ENCODE measurements at places on chromosomes 12 and 14.

GRCh38 chr12:68229956-68230355 lies 4.3 kb upstream of the IL26 start:
- no peak overlapping the region for H3K27ac ChIP-seq
- peaks cover 6% of the 10 kb centered on the region for H3K4me1 ChIP-seq
- no peaks in the 10 kb centered on the region for H3K36me3 ChIP-seq
- no peak for DNase-seq

DNA sequence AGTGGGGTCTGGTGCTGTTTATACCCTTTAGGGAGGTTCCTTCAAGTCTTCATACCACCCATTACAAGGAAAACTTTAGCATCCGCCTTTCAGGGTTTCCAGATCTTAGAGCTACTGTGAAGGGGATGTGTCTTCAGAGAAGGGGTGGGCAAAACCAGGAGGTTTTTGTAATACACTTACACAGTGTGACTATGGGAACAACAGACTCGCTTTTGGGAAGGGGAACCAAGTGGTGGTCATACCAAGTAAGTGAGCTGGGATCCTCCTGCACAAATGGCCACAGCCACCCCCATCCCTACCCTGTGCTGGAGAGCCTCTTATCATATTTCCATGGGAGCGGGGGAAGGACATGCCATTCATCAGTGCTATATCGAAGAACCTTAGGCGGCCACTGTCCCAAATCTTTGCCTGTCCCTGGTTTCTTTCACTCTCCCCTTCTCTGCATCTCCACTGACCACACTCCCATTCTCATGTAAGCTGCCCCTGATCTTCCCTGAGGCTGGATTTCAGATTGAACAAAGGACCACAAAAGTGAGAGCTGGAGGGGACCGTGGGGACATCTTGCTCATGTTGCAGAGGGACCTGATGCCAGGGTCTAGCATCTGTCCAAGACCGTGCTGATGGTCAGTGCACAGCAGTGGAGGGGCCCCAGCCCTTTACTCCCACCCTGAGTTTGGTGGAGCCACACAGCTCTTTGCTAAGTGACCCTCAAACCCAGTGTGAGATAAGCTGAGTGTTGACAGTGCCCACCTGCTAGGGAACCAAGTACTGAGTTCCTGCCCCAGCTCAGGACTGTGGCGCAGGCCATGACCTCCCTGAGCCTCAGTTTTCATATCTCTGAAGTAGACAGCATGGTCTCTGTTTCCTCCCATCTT lies 51.4 kb downstream of the DAD1 start:
- H3K36me3 ChIP-seq = no peaks in the 10 kb centered on the region
- no peaks in the 10 kb centered on the region for H3K27me3 ChIP-seq

DNA sequence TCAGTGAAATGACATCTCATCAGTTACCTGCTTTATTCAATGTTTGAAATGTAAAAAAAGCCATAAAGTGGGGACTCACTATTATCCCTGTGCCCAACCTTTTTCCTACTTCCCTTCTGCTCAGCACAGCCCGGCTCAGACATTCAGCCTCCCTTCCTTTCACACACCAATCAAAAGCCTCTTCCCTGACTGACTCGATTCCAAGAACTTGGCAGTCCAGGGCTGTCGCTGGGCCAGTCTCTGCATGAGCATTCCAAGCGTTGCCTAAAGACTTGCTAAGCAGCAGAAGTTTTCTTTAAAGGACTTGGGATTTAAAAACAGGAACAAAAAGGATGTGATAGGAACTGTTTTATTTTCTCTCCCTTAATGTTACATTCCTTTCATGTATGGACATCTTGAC lies 22.7 kb downstream of the ITPR2 start:
- H3K27me3 ChIP-seq = no peaks in the 10 kb centered on the region
- DNase-seq = peak; percentile 66
- H3K36me3 ChIP-seq = no peaks in the 10 kb centered on the region

DNA sequence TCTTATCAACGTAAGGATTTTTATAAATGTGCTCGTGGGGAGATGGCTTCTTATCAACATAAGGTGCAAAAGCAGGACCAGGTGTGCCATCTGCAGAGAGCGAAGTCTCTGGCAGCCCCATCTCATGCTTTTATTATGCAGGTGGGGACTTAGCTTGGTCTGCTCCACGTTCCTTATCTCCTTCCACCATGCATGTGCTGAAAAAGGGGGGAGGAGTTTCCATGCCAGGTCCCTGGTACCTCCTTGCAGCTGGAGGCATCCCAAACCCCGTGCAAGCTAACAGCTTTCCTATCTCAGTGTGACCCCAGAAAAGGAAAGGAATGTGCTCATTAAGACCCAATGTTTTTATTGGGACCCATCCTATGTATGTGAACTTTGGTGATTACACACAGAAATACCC lies 608.5 kb downstream of the TMEM121 start:
- H3K4me3 ChIP-seq = no peak overlapping the region
- no peaks in the 10 kb centered on the region for H3K27me3 ChIP-seq
- H3K36me3 ChIP-seq = no peaks in the 10 kb centered on the region
- no peak for DNase-seq

DNA sequence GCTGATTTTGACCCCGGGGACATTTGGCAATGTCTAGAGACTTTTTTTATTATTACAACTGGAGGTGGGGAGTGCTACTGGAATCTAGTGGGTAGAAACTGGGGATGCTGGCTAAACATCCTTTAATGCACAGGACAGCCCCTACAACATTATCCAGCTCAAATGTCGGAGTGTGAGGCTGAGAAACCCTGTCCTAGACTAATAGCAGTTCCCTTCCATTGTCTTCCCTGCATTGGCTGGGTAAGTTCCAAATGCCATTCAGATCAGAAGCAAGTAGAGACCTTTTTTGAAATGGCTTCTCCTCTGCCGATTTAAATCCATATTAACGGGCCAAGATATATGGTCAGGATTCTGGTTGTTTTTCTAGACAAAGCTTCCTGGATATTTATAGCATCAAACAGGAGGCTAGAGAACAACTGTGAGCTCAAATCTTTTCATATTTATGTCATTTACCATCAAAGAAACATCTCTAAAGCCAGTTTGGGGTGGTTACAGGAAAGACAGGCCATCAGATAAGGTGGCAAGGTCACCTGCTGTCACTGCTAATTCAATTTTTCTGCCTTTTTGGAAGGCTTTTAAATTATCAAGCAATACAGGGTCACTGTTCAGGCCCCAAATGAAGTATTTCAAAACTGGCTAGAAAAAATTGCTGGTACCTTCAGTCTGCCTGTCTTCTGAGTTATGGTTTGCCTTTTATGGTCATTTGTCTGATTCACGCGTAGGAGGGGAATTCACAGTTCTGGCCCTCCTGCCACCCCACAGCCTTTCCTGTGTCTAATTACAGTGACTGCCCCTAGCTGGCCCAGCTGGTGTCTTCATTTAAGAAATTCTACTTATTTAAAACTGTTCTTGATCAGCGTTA lies 20.1 kb upstream of the AKAP5 start:
- peaks cover 2% of the 10 kb centered on the region for H3K4me1 ChIP-seq
- H3K27ac ChIP-seq = peak overlapping the region; percentile 87
- peak; percentile 48 for DNase-seq
- H3K4me3 ChIP-seq = no peak overlapping the region

GRCh38 chr12:66398931-66399910 lies 96.9 kb downstream of the HELB start:
- H3K27me3 ChIP-seq = no peaks in the 10 kb centered on the region
- no peaks in the 10 kb centered on the region for H3K36me3 ChIP-seq
- no peak overlapping the region for H3K27ac ChIP-seq
- H3K4me3 ChIP-seq = no peak overlapping the region

- H3K27me3 ChIP-seq = no peaks in the 10 kb centered on the region
- H3K27ac ChIP-seq = no peak overlapping the region
- DNase-seq = no peak
- H3K36me3 ChIP-seq = no peaks in the 10 kb centered on the region
These were observed 91.1 kb downstream of the PLXNC1 start for GRCh38 chr12:94239332-94239993.

GRCh38 chr12:105072888-105073488 lies 11.3 kb downstream of the ALDH1L2 start:
- no peak overlapping the region for H3K27ac ChIP-seq
- no peaks in the 10 kb centered on the region for H3K36me3 ChIP-seq

GRCh38 chr14:78162202-78162601 lies 8.0 kb upstream of the NRXN3 start:
- no peaks in the 10 kb centered on the region for H3K4me1 ChIP-seq
- H3K36me3 ChIP-seq = no peaks in the 10 kb centered on the region
- no peak overlapping the region for H3K4me3 ChIP-seq

DNA sequence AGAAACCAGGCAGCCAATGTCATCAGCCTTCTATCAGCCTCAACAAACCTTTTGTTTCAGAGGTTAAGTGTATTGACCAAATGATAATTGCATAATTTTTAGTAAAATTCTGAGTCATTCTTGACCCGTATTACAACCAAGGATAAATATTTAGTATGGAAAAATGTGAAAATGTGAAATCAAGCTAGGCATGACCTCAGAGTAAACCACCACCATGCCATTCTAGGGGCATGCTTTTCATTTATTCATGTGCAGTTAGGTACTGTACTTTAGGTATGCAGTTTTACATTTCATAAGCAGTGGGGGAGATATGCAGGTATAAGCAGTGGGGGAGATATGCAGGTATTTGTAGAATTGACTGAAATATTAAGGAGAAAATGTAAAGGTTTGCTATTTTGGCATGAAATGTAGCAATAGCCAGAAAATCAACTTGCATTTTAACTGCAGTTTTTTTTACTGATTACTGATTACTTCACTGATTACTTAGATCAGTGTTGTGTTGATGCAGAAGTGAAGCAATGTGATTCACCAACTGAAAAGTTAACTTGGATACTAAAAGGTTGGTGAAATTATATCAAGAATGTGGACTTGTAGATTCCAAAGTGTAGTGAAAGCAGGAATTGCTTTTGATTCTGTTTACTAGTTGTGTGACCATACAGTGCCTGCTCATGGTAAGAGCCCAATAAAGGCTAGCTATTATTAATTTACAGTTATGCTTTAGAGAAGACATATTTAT lies 184.2 kb downstream of the ESR2 start:
- H3K27me3 ChIP-seq = no peaks in the 10 kb centered on the region
- no peaks in the 10 kb centered on the region for H3K36me3 ChIP-seq
- DNase-seq = no peak
- no peak overlapping the region for H3K4me3 ChIP-seq
- no peak overlapping the region for H3K27ac ChIP-seq

DNA sequence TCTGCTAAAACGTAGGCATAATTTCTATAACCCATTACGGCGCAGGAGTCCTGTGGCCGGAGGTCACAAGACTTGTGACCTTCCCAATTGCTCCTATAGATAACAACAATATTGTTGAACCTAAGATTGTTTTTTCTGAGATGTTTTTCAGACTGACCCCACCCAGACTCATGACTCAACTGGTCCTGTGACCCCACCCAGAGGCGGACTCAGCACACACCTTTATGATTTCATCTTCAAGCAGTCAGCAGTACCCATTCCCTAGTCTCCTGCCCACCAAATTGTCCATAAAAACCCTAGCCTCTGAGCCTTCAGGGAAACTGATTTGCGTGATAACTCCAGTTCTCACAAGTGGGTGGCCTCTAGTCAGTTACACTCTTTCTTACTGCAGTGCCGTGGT lies 5.9 kb upstream of the PPP4R3A start:
- H3K27ac ChIP-seq = no peak overlapping the region
- DNase-seq = no peak
- no peaks in the 10 kb centered on the region for H3K36me3 ChIP-seq

GRCh38 chr14:44979273-44979672 lies 17.3 kb downstream of the TOGARAM1 start:
- no peak overlapping the region for H3K27ac ChIP-seq
- no peaks in the 10 kb centered on the region for H3K4me1 ChIP-seq
- no peaks in the 10 kb centered on the region for H3K27me3 ChIP-seq

DNA sequence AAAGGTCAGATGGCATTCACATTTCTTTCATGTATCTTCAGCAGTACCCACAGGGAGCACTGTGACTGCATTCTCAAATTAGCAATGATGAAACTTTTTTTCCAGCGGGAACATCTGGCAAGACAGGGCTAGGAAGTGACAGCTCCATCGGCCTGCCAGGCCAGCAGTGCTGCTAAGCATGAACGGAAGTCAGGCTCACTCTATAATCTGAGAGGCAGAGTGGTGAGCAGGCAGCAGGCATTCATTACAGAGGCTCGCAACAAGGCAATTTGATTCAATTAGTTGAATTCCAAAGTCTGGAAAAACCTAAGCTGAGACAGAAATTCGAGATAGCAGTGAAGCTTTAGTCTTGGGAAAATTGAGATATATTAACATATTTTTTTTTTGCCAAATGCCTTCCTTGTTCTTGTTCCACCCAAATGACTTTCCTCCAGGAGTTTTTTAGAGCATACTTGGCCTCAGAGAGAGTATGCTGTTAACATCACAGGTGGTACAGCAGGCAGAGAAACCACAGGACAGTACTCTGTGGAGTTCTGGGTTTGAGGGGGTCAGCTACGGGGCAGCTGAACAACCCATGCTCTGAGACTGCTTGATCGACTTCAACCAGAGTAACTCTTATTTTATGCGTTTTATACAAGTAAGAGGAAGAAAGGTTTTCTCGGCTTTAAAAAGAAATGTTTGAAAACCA lies 414.9 kb downstream of the APAF1 start:
- no peaks in the 10 kb centered on the region for H3K27me3 ChIP-seq
- no peak overlapping the region for H3K27ac ChIP-seq
- no peak overlapping the region for H3K4me3 ChIP-seq
- DNase-seq = peak; percentile 53

GRCh38 chr12:31586728-31587127 lies 4.2 kb downstream of the DENND5B start:
- no peaks in the 10 kb centered on the region for H3K27me3 ChIP-seq
- no peaks in the 10 kb centered on the region for H3K36me3 ChIP-seq
- H3K4me1 ChIP-seq = peaks cover 4% of the 10 kb centered on the region
- no peak overlapping the region for H3K4me3 ChIP-seq

DNA sequence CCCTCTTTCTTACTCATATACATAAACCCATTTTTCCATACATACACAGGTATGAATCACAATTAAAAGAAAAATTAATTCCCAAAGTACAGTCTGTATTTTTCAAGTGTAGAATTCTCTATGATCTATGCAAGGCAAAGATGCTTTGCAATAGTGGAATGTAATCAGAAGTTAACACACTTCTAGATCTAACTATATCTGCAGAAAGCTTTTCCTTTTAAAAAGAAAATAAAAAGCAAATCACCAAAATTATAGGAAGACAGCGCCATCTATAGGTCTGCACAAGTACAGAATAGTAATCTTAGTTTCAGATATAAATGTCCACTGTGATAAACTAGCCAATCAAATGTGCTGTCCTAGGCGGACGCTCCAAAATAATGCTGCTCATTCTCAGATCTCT lies 22.0 kb downstream of the SLC25A21 start:
- H3K4me1 ChIP-seq = no peaks in the 10 kb centered on the region
- no peak overlapping the region for H3K4me3 ChIP-seq
- no peak overlapping the region for H3K27ac ChIP-seq

DNA sequence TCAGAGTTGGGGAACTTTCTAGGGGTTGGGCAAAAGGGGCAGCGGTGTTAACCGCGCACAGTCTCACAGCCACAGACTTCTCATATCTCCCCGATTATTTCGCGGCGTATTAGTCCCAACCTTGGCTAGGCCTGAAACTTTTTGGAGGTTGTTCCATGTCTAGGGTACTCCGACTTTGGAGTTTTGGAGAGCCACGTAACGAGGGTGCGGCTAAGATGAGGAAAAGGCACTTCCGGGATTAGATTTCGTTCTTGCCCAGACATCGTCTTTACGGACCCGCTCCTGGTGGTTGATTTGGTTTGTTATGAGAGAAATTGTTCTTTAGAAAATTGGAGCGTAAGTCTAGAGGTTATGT lies 513 bp downstream of the CCNK start:
- peak overlapping the region; percentile 89 for H3K4me3 ChIP-seq
- H3K4me1 ChIP-seq = no peaks in the 10 kb centered on the region
- no peaks in the 10 kb centered on the region for H3K36me3 ChIP-seq
- DNase-seq = peak; percentile 51

Measured in mesendoderm (in vitro differentiated cells).